Activated T-cell treated with anti-CD3 and anti-CD28 coated beads, Interleukin-2, amount 50 U/mL, for 48 hours (primary cell): ENCODE measurements at places on chromosomes 11 and 22.
A peak's percentile ranks its signal among the peaks of the same experiment; 100 is the strongest.

GRCh38 chr22:32722441-32722840, 79.1 kb upstream of the TIMP3 start:
- no peak for DNase-seq

GRCh38 chr11:1487851-1488574, 1.4 kb upstream of the MOB2 start:
- no peak for DNase-seq

- DNase-seq: no peak
Observed at GRCh38 chr11:68803766-68804165, 38.0 kb downstream of the CPT1A start.

GRCh38 chr11:12029738-12030363, 21.4 kb upstream of the DKK3 start:
- no peak for DNase-seq

- DNase-seq: no peak
Observed at GRCh38 chr11:122733318-122733717, 77.8 kb downstream of the UBASH3B start.

DNA sequence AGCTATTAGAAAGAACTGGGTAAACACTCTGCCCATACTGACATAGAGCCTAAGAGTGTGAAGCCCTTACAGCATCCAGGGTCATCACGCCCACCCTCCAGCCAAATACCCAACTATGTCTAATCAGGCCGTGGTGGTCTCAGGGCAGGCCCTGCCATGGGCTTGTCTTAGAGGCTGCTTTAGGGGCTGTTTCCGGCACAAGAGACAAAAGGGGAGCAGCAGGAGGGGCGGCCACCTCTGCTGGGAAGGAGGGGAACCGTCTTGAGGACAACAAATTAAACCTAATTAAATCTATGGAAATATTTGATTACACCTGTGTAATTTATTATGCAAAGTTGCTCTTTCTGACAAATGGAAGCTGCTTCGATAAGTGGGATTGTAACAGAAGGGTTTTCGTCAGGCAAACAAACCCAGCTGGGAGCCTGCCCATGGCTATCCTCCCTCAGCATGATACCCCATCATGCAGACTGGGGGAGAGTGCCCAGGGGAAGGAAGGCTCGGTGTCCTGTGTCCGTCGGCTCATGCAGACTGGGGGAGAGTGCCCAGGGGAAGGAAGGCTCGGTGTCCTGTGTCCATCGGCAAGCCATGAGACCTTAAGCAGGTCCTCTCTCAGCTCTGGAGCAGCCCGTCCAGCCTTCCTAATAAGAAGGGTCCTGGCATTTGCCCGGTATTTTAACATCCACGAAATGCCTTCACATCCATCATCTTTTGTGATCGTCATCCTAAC, 163.6 kb upstream of the B3GAT1 start:
- no peak for DNase-seq

DNA sequence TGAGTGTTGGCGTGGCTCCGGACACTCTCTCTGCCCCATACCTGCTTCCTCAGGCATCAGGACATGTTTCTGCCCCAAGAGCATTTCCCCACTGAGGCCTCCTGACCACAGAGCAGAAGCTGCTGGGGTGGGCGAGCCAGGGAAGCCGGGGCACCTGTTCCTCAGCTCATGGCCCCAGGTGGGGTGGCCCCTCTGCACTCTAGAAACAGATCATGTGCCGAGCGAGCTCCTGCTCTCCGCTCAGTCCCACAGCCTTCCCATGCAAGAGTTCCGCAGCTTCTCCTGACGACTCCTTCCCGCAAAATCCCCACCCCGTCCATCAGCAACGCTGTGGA, 22.4 kb upstream of the PANX2 start:
- DNase-seq: no peak

- no peak for DNase-seq
Observed at GRCh38 chr11:73753938-73754337, 6.9 kb downstream of the RAB6A start.

DNA sequence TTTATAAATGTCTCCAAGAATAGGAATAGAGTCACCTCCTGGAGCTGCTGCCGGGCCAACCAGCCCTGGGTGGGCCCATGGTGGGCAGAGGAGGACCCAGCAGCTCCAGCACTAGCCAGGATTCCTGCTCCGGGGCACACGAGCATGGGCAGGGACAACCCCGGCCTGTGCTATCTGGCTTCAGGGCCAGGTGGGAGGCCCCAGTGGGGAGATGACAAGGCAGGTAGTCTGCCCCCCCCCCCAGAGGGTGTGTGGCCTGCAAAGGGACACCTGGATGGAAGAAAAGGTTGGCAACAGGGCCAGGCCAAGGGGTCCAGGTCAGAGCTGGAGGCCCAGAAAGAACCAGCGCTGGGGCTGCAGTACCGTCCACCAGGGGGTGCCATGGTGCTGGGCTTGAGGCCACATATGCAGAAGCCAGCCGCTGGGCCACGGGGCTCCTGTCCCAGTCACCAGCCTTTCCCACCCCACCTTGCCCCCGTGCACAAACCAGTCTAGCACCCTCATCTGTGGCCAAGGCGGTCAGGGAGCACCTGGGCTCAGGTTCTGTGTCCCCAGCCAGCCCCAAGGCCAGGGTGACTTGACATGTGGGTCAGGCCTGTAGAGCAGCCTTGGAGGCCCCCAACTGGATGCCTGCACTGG, 3.4 kb downstream of the TSPAN32 start:
- DNase-seq: peak; percentile 93

GRCh38 chr11:129895126-129896041, at the start of gene NFRKB:
Gene NFRKB, minus strand, starts transcription at chr11:129895578. Its CDS starts 2,729 bp downstream, at chr11:129892849.
- peak; percentile 94 for DNase-seq

- no peak for DNase-seq
Observed at GRCh38 chr11:46684367-46684766, 16.1 kb downstream of the ARHGAP1 start.

DNA sequence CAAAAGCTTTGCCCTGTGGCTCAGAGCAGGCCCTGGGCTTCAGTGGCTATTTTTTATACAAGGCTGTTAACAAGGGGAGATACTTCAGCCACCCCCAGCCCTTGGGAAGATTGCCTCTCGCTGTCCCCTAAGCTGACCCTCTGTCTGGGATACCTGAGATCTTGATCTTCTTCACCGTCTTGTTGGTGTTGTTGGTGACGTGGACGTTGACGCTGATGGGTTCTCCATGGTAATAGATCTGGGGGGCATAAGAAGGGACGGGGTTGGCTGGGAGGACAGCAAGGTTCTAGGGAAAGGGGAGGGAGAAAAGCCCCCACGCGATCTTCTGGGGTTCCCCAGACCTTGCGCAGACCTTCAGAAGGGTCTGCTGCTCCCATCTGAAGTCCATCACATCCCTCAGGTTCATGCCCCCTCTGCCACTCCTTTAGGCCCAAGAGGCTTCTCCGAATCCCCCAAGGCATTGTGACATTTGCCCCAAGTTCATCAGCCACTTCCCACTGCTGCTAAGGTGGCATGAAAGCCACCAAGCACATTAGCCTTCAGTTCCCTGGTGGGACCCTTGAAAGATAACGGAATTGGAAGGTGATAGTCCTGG, 36.7 kb downstream of the TPBGL start:
- peak; percentile 11 for DNase-seq

GRCh38 chr11:85831050-85831449, 20.1 kb upstream of the SYTL2 start:
- DNase-seq: no peak

- DNase-seq: no peak
Observed at GRCh38 chr11:67564230-67564629, 19.4 kb upstream of the GSTP1 start.

GRCh38 chr22:42379966-42380537, 52.2 kb downstream of the NFAM1 start:
- no peak for DNase-seq

- DNase-seq: peak; percentile 81
Observed at GRCh38 chr11:118914178-118914918, 11.4 kb downstream of the BCL9L start.

DNA sequence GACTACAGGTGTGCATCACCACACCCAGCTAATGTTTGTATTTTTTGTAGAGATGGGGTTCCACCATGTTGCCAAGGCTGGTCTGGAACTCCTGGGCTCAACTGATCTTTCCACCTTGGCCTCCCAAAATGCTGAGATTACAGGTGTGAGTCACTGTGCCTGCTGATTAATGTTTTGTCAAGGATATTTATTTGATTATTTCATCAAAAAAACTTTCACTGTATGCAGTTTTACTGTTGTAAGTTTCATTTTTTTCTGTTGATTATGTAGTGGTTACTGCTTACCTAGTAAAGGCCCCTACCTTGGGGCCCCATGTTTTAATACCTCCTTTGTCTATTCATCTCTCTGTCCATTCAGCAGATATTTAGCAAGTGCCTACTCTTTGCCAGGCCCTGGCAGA, 16.7 kb upstream of the FAM168A start:
- no peak for DNase-seq

DNA sequence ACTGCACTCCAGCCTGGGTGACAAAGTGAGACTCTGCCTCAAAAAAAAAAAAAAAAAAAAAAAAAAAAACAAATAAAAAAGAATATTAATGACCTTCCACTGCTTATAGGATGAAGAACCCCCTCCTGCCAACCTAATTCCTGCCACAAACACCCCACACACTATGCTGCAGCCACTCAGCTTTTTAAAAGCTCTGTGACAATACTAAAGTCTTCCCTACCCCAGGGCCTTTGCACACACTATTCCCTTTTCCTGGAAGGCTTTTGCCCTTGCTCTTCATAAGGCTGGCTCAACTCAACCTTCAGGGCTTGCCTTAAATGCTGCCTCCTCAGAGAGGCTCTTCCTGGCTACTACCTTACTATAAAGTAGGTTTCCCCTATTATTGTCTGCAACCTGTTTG, 10.8 kb upstream of the KCNJ11 start:
- no peak for DNase-seq

GRCh38 chr11:133383201-133383600, 149.1 kb downstream of the OPCML start:
- no peak for DNase-seq

DNA sequence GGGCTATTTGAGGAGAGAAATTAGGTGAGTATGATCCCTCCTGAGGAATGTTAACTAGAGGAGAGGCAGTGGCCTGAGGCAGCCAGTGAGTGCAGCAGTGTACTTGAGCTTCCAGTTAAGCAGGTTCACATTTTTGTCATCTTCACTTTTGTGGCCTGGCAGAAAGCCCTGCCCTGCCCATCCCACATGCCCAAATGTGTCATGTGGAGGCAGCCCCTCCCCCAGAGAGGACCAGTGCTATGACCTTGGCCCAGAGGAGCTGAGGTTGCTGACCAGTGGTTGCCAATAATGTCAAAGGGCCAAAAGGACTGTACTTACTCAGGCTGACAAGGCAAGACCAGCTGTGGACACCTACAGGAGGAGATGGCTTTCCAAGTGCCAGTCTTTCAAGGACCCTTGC, 17.6 kb upstream of the GRK2 start:
- DNase-seq: peak; percentile 21

DNA sequence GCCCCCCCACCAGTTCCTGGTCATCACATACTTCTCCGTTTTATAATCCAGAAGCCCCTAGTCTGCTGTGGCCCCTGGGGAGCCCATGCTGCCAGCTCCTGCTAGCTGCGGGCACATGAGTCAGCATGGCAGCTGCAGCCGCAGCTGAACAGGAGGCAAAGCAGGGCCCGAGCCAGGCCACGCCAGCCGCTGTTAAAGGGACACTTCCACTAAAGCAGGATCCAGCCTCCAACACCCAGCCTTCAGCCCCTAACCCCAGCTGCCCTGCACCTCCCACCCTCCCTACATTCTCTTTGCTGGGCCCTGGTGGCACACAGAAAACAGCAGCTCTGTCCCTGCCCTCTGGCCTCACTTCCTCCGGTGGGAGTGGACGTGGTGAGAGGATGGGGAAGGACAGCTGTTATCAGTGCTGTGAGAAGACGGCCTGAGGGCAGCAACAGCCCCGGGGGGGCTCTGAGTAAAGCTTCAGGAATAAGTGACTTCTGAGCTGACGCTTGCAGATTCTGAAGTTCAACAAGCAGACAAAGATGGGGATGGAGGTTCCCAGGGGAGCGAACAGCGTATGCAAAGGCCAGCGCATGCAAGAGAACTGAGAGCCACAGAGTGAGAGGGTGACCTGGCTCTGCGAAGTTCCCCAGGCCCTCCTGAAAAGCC, 688 bp upstream of the LRRC74B start:
- no peak for DNase-seq
